Right atrium auricular region (tissue), 2 donors: ENCODE measurements at places on chromosomes 16 and 17. TPM values are rescaled to one million over a fixed set of nuclear protein-coding genes. Genes with fewer than 3 reads are reported as not detected.

KRT24 gene
- not detected for total RNA-seq

DNA sequence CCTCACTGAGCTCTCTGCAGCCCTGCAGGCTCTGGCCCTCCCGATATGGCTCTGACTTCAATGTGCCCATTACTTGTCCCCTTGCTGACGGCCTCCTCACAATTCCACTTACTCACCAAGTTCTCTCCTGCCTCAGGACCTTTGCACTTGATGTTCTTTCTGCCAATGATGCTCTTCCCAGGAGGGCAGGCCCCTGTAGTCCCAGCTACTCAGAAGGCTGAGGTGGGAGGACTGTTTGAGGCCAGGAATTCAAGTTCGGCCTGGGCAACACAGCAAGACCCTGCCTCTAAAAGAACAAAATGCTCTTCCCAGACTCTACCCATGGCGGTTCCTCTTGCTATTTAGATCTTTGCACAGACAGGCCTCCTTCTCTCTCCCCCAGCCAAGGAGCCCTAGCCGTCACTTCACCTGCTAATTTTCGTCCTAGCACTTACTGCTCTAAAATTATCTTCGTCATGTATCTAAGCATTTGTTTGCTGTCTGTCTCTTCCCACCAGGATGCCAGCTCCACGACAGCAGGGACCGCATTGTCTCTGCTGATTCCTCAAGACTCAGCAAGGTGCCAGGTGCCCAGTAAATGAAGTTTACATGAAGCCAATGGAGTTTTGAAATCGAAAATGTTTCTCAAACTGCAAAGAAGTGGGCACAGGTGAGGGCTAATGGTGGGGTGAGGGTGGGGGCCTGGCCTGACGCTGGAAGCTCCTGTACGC lies 626 bp upstream of the RAI1 start:
- no peak for DNase-seq

GRCh38 chr16:57694725-57695679 lies at the start of gene DRC7:
Gene DRC7, plus strand, starts transcription at chr16:57694806. Its CDS starts 3,144 bp downstream, at chr16:57697950.
- DNase-seq, result no peak

MPV17L gene
- 7.2 TPM for total RNA-seq

MYL4 gene
- total RNA-seq, result 5,829 TPM

- DNase-seq, result no peak
Observed at GRCh38 chr16:68985268-68985667, 120.2 kb upstream of the HAS3 start.

GRCh38 chr17:82333279-82334171 lies at the start of gene SECTM1:
Gene SECTM1, minus strand, starts transcription at chr17:82333766. Its CDS starts 6,526 bp downstream, at chr17:82327240.
- DNase-seq, result peak; percentile 65

- peak; percentile 66 for DNase-seq
Observed at GRCh38 chr17:10737168-10737622, 7.4 kb upstream of the TMEM220 start.

DNA sequence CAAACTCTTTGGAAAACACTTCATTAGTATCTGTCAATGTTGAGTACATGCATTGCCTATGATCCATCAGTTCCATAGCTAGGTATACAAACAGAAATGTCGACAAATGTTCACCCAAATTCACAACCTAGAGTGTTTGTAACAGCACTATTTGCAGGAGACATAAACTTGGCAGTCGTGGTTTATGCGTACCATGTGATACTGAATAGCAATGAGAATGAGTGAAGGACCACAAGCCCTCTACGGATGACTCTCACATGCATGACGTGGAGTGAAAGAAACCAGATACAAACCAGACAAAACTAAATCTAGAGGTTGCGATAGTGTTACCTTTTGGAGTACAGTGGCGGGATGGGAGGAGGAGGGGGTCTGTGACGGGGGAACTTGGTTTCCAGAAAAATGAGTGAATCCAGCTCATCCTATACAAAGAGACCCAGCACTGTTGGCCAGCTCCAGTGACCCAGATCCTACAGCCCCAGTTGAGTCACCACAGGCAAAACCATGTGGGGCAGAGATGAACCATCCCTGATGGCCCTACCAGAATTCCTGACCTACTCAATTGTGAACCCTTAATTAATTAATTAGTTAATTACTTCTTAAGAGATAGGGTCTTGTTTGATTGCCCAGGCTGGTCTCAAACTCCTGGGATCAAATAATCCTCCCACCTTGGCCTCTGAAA lies 15.9 kb upstream of the ULK2 start:
- no peak for DNase-seq

- no peak for DNase-seq
Observed at GRCh38 chr17:58556833-58557250, 42.4 kb upstream of the MTMR4 start.

DNA sequence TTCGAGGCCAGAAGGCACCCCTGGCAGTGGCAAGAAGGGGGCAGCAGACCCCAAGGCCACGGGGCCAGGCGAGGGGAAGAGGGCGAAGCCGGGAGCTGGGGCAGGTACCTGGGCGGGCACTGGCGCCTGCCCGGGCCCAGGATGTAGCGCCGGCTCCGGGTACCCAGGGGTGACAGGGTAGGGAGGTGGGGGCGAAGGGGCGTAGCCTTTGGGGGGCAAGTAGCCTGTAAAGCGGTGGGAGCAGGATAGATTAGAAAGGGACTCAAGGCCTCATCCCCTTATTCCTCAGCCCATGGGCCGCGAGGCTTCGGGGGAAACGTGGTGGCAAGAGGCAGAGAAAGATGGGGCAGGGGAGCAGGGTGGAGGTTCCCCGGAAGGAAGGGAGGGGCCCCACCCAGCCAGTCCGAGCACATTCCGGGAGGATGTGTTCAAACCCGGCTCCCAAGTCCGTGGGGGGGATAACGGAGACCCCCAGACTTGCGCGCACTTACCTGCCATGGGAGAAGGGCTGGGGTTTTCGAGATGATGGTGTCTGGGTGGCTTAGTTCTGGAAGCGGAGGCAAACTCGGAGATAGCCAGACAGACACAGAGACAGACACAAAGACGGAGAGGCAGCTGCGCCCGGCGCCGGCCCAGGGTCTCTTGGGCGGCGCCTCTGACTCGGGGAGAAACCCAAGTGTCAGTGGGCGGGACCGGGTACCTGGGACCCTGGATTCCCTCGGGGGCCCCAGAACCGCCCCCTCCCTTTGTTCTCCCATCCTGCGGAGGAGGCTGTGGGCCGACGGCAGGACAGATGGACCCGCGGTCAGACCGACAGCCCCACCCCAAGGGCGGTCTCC lies 493 bp downstream of the PLSCR3 start:
- DNase-seq, result no peak

DNA sequence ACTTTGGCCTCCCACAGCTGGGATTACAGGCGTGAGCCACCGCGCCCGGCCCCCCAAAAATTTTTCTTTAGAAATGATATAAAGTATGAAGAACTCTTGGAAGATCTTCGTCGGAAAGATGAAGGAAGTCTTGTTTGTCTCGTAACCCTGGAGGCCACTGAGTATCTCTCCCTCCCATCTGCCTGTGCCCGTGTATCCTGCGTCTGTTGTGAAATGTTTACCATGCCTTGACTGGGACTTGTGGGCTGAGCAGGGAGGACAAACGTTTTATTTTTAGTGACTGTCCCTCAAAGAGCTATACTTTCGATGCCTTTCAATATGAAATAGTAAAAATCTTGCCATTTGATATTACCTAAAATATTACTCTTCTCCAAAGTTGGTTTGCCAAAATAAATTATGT lies 121.2 kb downstream of the RPTOR start:
- DNase-seq, result no peak

KRTAP4-4 gene
- not detected for total RNA-seq

DNA sequence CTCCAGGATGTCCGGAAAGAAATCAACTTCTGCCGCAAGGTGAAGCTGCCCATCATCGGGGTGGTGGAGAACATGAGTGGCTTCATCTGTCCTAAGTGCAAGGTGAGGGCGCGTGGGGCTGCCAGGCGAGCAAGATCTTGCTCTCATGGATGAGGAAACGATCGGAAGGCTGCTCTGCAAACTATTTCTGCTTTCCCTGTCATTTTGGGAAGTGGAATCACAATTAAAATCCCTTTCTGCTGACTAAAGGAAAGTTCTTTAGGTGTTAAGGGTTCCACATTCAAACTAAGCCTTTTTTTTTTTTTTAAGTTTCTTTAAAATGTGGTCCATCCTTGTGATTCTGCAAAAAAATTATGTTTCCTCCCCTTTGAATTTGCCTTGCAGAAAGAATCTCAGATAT lies 17.7 kb downstream of the NUBP1 start:
- DNase-seq, result no peak

DNA sequence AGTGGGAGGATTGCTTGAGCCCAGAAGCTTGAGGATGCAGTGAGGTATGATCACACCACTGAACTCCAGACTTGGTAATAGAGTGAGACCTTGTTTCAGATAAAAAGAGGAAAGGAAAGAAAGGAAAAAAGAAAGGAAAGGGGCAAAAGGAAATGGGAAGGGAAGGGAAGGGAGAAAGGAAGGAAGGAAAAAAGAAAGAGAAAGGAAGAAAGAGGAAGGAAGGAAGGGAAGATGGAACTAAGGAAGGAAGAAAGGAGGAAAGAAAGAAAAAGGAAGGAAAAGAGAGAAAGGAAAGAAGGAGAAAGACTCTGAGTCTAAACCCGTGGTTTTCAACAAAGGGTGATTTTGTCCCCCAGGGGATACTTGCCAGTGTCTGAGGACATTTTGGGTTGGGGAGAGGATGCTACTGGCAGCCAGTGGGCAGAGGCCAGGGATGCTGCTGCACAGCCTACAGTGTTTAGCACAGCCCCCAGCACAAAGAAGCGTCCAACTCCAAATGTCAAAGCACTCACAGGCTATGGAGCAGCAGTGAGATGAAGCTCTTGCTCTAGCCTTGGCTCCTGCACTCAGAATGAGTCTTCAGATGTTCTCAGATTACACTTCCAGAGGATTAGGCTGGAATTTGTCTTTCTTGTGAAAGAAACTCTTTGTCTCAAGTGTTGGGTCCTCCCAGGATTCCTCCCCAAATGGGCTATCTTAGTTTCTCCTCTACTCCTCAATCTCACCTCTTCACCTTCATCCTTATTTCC lies 64.2 kb downstream of the BMERB1 start:
- no peak for DNase-seq

DVL2 gene
- 19.9 TPM for total RNA-seq

PRAC1 gene
- total RNA-seq, result not detected

TIMP2 gene
- total RNA-seq, result 99.1 TPM

SYNRG gene
- total RNA-seq, result 15.0 TPM

- peak; percentile 5 for DNase-seq
Observed at GRCh38 chr17:39903158-39903884, 15.1 kb downstream of the GSDMB start.

MAF gene
- 5.4 TPM for total RNA-seq

- no peak for DNase-seq
Observed at GRCh38 chr16:89045181-89045815, 48.4 kb upstream of the ACSF3 start.

HOXB8 gene
- not detected for total RNA-seq

DNA sequence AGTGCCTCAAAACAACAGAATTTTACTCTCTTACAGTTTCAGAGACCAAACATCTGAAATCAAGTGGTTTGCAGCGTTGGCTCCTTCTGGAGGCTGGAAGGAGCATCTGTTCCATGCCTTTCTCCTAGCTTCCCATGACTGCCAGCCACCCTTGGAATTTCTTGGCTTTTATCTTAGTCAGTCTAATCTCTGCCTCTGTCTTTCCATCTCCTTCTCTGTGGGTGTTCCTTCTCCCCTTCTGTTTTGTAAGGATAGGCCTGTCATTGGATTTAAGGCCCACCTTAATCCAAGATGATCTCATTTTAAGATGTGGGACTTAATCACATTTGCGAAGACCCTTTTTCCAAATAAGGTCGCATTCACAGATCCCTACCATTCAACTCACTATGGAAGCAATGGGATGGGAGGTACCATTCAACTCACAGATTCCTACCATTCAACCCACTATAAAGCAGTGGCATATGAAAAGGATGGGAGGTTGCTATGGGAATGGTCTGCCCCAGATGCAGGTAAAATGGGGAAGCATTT lies 321.8 kb downstream of the WWOX start:
- no peak for DNase-seq

GRCh38 chr17:71192848-71193247 lies 928.0 kb upstream of the SOX9 start:
- DNase-seq, result no peak

DNA sequence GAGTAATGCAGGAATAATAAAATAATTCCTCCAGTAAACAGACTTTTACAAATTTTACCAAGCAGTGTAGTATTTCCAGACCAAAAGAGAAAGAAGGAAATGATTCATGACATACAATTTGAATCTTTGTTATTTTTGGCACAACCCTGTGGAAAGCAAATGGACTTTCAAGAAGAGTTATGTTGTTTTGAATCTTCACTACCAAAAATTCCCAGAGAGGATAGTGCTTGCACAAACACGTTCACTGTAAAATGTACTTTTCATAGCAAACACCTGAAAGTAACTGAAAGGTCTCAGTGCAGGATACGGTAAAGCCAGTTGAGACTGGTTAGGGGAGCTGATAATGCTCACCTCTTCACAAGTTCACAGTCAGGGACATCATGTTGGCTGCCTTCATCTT lies 107.1 kb downstream of the USP22 start:
- no peak for DNase-seq

DNA sequence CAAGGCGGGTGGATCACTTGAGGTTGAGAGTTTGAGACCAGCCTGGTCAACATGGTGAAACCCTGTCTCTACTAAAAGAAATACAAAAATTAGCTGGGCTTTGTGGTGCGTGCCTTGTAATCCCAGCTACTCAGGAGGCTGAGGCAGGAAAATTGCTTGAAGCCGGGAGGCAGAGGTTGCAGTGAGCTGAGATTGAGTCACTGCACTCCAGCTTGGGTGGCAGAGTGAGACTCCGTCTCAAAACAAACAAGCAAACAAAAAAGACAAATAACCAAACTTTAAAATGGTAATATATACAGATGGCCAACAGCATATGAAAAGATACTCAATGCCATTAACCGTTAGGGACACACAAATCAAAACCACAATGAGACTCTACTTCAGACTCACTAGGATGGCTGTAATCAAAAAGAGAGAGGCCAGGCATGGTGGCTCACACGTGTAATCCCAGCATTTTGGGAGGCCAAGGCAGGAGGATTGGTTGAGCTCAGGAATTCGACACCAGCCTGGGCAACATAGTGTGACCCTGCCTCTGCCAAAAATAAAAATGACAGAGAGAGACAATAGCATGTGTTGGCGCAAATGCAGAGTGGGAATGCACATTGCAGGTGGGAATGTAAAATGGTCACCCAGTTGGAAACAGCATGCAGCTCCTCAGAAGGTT lies 21.3 kb downstream of the SULT1A2 start:
- DNase-seq, result no peak
